MCF 10A (cell line): ENCODE measurements at places on chromosomes 2 and 18. TPM values are rescaled to one million over a fixed set of nuclear protein-coding genes. Genes with fewer than 3 reads are reported as not detected.

DNA sequence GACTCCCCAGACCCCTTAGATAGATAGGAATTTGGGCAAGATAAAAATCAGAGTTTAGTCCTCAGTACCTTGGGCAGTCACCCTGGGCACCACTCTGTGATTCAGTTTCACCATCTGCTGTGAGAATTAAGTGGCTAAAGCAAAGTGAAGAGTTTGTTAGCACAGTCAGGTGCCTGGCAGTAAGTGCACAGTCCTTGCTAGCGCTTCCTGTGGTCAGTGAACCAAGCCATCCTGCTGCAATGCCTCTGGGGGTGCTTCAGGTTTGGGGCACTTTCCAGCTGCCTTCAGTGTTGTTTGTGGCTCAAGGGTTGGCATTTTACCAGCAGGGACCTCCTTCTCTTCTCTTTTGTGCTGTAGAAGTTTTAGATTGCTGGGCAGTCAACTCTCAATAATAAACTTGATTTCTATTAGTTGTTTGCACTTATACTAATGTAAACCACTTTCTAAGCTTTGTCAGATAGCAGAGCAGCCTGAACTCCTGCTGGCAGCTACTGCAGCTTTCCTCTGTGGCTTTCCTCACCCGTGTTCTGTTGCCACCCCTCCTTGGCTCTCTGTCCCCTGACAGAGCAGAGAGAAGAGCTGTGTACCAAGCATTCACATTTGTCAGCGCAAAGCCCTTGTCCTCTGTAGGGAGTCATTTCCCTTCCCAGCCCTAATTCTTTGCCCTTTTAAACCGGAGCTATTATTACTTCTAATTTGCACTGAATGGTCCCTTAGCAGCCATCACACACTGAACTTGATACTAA, 48.4 kb upstream of the RMP24 start:
- no peak overlapping the region for H3K27ac ChIP-seq
- H3K4me3 ChIP-seq: no peak overlapping the region
- H3K4me1 ChIP-seq: no peaks in the 10 kb centered on the region
- H3K27me3 ChIP-seq: peaks cover 31% of the 10 kb centered on the region
- DNase-seq: no peak

DNA sequence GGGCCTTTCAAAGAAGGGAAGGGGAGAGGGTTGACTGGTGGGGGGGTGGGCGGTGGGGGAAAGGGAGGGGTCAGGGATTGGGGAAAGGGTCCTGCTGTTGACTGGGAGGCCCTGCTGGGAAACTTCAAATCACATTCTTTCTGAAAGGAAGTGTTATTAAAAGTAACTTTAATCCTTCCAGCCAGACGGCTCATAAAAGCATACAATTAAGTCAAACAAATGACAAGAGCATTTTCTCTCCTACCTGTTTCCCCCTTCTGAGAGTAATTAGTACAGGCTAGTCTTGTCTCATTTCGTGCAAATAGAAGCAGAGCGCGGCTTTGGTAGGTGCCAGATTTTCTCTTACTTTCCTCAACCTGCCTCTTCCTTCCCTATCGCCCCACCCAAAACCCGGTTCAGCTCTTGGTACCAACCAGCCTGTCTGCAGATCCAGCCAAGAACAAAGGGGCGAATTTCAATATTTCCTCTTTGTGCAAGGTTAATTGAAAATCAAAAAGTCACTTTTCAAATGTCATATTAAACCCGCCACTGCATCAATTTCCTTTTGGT, 2112.6 kb upstream of the PIK3C3 start:
- no peaks in the 10 kb centered on the region for H3K27me3 ChIP-seq
- H3K36me3 ChIP-seq: no peaks in the 10 kb centered on the region
- H3K4me3 ChIP-seq: no peak overlapping the region
- peaks cover 4% of the 10 kb centered on the region for H3K4me1 ChIP-seq
- DNase-seq: no peak
- no peak overlapping the region for H3K27ac ChIP-seq

DNA sequence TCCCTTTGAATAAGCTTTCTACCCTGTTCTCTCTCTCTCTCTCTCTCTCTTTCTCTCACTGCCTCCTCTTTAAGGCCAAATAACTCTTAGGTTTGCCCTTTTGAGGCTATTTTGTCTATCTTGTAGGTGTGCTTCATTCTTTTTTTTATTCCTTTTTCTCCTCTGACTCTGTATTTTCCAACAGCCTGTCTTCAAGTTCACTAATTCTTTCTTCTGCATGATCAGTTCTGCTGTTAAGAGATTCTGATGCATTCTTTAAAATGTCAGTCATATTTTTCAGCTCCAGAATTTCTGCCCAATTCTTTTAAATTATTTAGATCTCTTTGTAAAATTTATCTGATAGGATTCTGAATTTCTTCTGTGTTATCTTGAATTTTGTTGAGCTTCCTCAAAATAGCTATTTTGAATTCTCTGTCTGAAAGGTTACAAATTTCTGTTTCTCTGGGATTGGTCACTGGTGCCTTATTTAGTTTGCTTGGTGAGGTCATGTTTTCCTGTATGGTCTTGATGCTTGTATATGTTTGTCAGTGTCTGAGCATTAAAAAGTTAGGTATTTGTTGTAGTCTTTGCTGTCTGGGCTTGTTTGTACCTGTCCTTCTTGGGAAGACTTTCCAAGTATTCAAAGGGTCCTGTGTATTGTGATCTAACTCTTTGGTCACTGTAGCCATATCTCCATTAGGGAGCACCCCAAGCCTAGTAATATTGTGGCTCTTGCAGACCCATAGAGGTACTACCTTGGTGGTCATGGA, 35.4 kb upstream of the DYNC1I2 start:
- no peaks in the 10 kb centered on the region for H3K36me3 ChIP-seq
- no peak overlapping the region for H3K4me3 ChIP-seq
- H3K27me3 ChIP-seq: peaks cover 46% of the 10 kb centered on the region
- DNase-seq: peak; percentile 2
- H3K4me1 ChIP-seq: peaks cover 6% of the 10 kb centered on the region

Gene SLC9A4
- 0.07 TPM in 1 of 2 replicates, not detected in the other for total RNA-seq

Gene ARHGEF33
- 0.07 and 0.76 TPM in 2 replicates for total RNA-seq

GRCh38 chr2:231332872-231333500, 62.5 kb upstream of the B3GNT7 start:
- no peak for DNase-seq
- no peak overlapping the region for H3K27ac ChIP-seq
- H3K4me1 ChIP-seq: no peaks in the 10 kb centered on the region
- H3K4me3 ChIP-seq: no peak overlapping the region
- no peaks in the 10 kb centered on the region for H3K27me3 ChIP-seq

- H3K36me3 ChIP-seq: no peaks in the 10 kb centered on the region
- H3K27me3 ChIP-seq: no peaks in the 10 kb centered on the region
- no peak for DNase-seq
- no peak overlapping the region for H3K4me3 ChIP-seq
Measured at GRCh38 chr2:65605058-65605742, 172.8 kb upstream of the SPRED2 start.

DNA sequence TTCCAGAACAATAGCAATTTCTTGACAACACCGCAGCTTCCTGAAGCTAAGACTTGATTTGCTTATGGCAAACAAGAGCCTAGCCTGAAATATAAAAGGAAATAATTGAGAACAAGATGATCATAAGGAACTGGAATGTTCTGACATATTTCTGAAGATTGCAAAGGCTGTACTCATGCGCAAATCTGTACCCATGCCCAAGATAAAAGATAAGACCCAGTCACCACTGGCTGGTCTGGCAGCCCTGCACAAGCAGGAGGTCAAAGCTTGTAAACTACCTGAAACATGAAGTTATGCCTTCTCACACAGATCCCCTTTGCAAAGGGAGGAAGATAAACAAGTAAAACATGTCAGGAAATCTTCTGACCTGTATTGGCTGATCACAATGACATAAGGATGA, 160.8 kb upstream of the GYPC start:
- H3K36me3 ChIP-seq: no peaks in the 10 kb centered on the region
- DNase-seq: no peak
- H3K4me3 ChIP-seq: no peak overlapping the region

Gene ACMSD
- not detected in 2 replicates for total RNA-seq

DNA sequence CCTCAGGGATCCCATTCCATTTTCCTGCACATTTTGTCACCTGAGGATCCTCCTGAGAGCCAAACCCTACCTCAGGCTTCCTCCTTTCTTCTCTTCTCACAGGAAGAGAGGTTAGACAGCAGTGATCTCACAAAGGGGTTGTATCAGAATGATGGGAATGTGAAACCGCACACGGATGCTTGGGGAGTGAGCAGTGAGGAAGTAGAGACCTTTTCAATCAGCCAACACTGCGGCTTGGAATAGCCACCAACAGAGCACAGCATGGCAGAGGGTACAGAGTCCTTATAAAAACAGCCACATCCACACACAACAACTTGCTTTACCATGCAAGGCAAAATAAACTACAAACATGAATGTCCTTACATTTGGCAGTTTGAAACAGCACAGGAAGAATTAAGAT, 8.7 kb downstream of the TMEM182 start:
- no peaks in the 10 kb centered on the region for H3K4me1 ChIP-seq
- no peaks in the 10 kb centered on the region for H3K27me3 ChIP-seq
- H3K27ac ChIP-seq: no peak overlapping the region
- peaks cover 6% of the 10 kb centered on the region for H3K36me3 ChIP-seq
- no peak overlapping the region for H3K4me3 ChIP-seq

DNA sequence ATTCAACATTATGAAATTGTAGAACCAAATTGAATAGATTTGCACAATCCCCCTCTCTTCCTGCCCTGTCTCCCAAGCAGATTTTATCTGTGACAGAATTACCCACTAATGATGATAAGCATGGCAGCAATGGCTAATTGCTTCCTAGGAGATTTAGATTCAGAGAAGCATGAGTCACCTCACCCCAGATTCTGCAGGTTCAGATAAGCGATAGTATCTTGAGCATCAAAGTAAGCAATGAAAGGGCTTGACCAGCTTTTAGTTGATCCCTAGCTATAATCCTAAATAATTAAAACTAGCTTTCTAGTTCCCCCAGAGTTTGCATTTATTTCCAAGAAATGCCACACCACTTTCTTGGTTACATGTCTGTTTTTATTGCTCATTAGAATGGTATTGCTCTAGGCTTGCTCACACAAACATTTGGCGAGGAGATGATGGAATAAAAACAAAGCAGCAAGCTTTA, 204.3 kb downstream of the GULP1 start:
- peaks cover 4% of the 10 kb centered on the region for H3K4me1 ChIP-seq
- no peaks in the 10 kb centered on the region for H3K27me3 ChIP-seq
- no peak overlapping the region for H3K4me3 ChIP-seq
- no peak for DNase-seq

DNA sequence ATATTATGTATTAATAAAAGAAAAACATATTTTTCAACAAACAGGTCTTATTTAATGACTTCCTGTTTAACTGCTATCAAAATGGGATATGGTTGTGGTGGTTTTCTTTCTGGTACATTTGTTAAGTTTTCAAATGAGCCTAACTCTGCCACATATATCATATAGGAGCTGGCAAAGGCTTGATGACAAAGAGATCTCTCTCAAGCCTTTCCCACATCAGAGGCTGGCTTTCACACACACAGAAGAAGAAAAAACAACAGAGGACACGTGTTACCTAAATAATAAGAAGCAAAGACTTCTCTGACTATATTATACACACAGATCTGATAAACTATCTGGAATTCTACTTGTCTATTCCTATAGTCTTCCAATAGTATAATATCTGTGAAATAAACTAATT, 46.1 kb downstream of the CFAP36 start:
- H3K36me3 ChIP-seq: peaks cover 82% of the 10 kb centered on the region
- no peaks in the 10 kb centered on the region for H3K27me3 ChIP-seq
- H3K4me3 ChIP-seq: no peak overlapping the region
- H3K4me1 ChIP-seq: peaks cover 6% of the 10 kb centered on the region

DNA sequence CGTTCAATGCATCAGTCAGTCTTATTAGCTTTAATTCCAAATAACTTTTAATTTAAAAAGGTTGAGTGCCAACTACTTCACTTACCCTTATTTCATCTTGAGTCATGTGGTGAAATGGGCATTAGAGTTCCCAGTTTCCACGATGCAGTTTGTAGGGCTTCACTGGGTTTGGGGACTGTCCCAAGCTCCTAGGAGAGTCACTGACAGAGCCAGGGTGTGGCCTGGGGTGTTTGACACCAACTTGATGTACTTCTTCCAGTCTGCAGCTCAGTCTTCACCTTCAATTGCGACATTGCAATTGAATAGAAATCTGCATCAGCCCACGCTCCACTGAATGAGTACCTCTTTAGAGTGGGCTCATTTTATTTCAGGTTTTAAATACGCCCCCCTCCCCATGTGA, 165.3 kb downstream of the ARL4C start:
- H3K27me3 ChIP-seq: peaks cover 17% of the 10 kb centered on the region
- no peaks in the 10 kb centered on the region for H3K36me3 ChIP-seq
- H3K27ac ChIP-seq: no peak overlapping the region
- peaks cover 6% of the 10 kb centered on the region for H3K4me1 ChIP-seq
- H3K4me3 ChIP-seq: no peak overlapping the region

Gene NEU4
- not detected in 2 replicates for total RNA-seq

DNA sequence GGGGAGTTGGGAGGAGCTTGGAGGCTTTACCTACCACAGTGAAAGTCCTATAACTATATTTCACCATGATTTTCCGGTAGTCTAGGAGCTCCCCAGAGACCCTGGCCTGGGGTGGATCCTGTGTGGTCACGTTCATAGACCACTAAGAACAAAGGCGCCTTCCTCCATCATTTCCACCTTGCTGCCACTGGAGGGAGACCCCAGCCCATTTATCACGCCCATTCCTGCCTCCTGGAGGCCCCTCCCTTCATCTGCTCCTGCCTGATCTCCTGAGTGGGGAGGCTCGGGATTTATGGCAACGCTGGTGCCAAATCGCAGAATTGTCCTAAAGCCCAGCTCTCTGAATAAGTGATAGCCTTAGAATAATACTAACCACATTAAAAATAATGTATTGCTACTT, 507.6 kb upstream of the SPHKAP start:
- H3K4me3 ChIP-seq: no peak overlapping the region
- peaks cover 6% of the 10 kb centered on the region for H3K4me1 ChIP-seq
- H3K27me3 ChIP-seq: no peaks in the 10 kb centered on the region
- no peak for DNase-seq

GRCh38 chr2:86283411-86284030, 53.9 kb downstream of the REEP1 start:
- H3K27me3 ChIP-seq: peaks cover 44% of the 10 kb centered on the region
- H3K27ac ChIP-seq: no peak overlapping the region
- H3K4me3 ChIP-seq: no peak overlapping the region
- no peak for DNase-seq

DNA sequence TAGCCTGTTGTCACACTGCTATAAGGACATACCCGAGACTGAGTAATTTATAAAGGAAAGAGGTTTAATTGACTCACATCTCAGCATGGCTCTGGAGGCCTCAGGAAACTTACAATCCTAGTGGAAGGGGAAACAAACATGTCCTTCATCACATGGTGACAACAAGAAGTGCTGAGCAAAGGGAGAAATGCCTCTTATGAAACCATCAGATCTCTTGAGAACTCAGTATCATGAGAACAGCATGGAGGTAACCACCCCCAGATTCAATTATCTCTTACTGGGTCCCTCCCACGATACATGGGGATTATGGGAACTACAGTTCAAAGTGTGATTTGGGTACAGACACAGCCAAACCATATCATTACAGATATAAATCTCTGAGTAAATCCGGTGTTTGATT, 148.7 kb downstream of the PRPF40A start:
- H3K4me3 ChIP-seq: no peak overlapping the region
- peaks cover 19% of the 10 kb centered on the region for H3K36me3 ChIP-seq
- no peak for DNase-seq

Gene LIMS2
- not detected in 2 replicates for total RNA-seq

Gene COX5B
- total RNA-seq: 272 and 284 TPM in 2 replicates

Gene G6PC2
- total RNA-seq: not detected in 2 replicates
